ENCODE measurements at places on chromosomes 5 and 9.

DNA sequence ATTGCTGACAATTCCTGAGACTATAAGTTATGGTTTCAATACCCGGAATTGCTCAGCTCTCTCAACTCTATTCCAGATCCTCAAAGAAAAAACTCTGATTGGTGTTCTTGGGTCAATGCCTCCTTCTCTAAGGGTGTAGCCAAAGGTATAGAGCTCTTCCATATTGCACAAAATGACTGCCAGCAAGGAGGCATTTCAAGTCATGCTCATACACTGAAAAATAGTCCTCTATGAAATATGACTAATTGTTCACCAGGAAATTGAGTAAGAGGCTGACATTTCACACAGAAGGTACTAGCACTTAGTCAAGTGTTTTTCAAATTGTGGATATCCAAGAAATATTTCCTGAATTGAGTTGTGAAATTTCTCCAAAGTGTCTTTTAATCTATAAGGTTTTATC is 111.1 kb upstream of the KLF9 start:
- no peak for DNase-seq

- peak; percentile 54 for DNase-seq
Measured at GRCh38 chr9:72315089-72315509, 49.9 kb downstream of the ZFAND5 start.

DNA sequence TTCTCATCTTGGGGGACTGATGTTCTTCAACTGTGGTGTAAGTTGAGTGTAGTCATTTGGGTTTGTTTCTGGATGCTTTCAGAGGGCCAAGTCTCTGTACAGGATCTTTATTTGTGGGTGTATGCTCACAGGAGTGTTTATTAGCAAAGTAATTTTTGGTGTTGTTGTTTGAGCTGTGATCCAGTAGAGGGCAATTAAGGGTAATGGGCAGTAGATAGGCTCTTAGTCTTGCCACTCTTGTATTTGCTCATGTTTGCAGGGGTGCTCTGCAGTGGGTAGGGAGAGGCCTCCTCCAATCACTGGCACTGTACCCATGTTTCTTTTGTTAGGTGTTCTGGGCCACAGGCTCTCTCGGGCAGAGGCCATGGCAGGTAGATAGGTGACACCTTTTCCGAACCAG is 45.9 kb upstream of the ITGA2 start:
- DNase-seq = no peak

DNA sequence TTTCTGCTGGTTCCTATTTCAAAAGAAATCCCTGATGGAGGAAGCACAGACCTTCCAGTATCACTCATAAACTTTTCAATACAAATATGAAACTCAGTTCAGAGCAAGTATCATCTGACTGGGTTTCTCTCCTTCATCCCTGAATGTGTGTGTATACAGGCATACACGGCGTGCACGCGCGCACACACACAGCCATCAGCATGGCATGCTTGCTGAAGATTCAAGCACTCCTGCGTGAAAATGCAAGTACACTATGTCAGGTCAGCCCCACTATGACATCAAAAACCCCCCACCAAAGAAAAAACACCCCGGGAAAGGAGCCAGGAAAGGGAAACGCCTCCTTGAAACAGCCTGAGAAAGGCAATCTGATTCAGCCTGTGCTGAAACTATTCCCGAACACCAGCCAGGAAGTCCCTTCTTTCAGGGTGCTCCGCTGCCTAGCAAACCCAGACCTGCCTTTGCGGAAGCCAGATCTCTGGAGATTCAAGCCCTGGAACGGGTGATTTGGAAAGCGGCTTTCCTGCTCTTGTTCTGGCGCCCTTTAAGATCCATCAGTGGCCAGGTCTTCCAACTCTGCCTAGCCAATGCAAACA is 831 bp downstream of the KLHL3 start:
- DNase-seq = peak; percentile 88

DNA sequence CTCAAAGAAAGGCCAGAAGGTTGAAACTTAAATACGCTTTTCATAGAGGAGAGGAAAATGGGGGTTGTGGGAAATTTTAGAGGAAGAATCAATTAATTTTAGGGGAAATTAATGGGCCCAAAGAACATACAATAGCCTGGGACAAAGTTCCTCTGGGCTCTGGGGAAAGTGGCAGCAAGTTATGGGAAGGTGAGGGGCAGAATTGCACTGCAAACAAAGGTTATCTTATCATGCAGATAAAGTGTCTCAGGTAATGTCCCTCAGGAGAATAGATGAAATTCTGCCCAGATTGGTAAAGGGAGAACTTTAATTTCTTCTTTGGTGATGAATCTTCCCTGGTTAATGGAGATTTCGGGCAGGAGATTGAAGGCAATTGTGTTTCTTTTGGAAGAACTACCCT is 326.1 kb upstream of the SLC24A2 start:
- no peak for DNase-seq

- no peak for DNase-seq
Measured at GRCh38 chr9:136615631-136616306, 46.9 kb upstream of the EGFL7 start.

GRCh38 chr9:124749781-124750180 is 21.3 kb downstream of the NR6A1 start:
- no peak for DNase-seq

- no peak for DNase-seq
Measured at GRCh38 chr9:119179701-119180100, 189.5 kb downstream of the BRINP1 start.

- peak; percentile 17 for DNase-seq
Measured at GRCh38 chr9:91710158-91710557, 239.9 kb downstream of the ROR2 start.

DNA sequence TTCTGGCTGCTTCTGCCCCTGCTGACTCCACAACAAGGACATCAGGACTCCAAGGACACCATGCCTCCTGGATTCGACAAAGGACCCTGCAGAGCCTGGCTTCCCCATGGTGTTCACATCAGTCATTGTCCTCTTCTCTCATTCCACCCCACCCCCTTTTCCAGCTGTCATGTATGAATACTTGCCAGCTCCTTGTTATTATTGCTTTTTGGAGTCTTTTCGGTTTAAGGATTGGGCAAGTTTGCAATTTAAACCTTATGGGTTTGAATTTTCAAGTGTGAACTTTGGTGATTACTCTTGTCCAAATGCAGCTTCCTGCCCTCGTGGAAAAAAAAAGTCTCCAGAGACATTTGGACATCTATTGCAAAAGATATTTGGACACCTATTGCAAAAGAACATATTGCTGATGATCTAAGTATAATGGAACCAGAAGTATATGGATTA is 14.2 kb upstream of the LVRN start:
- no peak for DNase-seq

DNA sequence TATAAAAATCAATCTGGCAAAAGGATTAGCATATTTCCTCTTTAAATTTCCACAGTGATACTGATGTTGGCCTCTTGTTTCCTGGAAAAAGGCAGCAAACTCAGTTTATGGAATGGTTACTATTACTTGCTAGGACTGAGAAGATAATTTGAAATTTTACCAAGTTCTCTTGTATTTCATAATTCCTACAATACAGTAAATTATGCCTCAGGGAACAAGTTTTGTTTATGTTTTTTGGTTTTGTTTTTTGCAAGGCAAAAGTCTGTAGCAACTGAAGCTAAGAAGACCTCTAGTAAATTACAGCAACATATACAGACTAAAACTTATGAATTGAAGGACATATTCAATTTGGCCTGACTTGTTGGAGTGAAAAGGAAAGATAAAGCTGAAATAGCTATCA is 30.2 kb upstream of the SLCO6A1 start:
- no peak for DNase-seq

GRCh38 chr9:112786829-112787520 is 36.4 kb downstream of the SNX30 start:
- no peak for DNase-seq

- no peak for DNase-seq
Measured at GRCh38 chr5:95029569-95030366, 255.1 kb downstream of the MCTP1 start.

DNA sequence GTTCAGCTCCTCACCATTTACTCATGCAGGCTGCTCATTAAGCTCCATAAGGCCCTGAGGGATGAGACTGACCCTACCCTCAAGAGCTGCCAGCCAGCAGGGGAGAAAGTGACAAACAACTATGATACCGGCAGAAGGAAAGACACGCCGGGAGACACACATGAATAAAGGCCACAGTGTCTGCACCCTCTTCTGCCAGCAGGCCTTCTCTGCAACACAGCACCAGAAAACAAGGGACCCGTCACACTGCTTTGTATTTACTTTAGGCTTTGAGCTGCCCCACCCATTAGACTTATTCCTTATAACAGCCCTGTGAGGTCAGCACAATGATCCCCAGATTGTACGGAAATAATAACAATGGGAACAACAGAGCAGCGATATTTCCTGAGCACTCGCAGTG is 7.2 kb downstream of the GABBR2 start:
- no peak for DNase-seq

DNA sequence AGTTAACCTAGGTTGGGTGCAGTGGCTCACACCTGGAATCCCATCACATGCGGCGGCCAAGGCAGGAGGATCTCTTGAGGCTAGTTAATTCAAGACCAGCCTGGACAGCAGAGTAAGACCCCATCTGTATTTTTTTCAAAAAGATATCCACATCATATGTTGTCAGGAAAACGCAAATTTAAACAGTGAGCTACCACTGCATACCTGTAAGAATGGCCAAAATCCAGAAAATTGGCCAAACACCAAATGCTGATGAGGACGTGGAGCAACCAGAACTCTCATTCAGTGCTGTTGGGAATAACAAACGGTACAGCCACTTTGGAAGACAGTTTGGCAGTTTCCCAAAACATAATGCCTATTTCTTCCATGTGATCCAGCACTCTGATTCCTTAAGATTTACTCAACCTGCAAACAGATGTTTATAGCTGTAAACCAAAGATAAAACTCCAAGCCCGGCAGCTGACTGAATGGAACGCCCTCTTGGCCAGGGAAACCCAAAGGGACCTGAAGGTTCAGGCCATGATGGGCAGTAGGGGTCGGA is 12.4 kb downstream of the CEL start:
- no peak for DNase-seq

DNA sequence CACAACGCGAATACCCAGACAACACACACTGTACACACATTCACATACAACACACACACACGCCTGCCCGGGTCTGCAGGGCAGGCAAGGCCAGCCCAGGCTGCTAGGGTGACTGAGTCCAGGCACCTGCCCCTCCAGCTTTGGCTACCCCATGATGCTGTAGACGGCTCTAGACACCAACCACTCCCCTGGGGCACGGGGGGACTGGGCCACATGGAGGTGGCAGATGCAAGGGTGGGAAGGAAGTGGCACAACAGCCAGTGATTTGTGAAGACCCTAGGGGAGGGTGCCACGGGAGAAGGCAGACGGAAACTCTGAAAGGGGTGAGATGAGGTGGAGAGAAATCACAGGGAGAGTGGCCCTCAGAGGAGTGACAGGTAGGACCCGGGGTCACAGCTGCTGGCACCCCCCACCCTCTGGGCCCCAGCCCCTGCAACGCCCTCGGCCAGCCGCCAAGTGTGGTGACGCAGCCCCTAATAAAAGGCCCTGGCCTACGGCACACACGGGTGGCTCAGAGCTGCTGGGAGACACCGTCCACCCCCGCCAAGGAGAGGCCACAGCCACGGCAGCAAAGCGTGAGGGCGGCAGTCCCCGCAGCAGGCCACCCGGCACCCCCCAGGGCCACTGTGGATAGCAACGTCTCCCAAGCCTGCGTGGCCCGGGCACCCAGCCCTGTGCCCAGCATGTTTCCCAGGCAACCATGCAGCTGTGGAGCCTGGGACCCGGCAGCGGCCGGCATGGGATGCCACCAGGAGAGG is 6.6 kb upstream of the CCDC187 start:
- no peak for DNase-seq

DNA sequence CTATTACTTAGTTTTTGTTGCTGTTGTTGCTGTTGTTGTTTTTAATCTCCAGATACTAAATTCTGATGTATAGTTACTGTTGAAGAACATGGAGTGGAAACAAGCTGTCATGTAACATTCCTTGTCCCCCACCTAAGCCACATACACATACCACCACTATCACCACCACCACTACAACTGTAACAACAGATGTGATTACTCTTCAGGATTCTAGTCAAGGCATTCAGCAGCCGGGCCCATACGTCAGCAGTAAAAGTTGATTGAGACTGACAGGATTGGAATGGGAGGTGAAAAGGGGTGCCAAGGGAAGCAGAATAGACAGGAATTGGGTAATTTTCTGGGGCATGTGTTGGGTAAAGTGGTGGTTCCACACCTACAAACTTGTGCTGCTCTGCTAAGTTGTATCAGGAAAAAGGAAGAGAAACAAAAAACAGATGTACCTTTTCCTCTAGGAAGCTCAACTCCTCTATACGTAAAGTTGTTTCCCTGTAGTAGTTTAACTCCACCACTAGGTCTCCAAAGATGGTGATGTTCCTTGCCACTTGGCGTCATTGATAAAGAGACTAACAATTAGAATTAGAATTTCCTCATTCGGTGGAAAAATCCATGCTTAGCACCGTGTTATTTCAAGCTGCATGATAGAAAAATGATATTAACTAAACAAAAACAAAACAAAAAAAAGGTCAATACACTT is 138.6 kb downstream of the ARRDC3 start:
- no peak for DNase-seq

DNA sequence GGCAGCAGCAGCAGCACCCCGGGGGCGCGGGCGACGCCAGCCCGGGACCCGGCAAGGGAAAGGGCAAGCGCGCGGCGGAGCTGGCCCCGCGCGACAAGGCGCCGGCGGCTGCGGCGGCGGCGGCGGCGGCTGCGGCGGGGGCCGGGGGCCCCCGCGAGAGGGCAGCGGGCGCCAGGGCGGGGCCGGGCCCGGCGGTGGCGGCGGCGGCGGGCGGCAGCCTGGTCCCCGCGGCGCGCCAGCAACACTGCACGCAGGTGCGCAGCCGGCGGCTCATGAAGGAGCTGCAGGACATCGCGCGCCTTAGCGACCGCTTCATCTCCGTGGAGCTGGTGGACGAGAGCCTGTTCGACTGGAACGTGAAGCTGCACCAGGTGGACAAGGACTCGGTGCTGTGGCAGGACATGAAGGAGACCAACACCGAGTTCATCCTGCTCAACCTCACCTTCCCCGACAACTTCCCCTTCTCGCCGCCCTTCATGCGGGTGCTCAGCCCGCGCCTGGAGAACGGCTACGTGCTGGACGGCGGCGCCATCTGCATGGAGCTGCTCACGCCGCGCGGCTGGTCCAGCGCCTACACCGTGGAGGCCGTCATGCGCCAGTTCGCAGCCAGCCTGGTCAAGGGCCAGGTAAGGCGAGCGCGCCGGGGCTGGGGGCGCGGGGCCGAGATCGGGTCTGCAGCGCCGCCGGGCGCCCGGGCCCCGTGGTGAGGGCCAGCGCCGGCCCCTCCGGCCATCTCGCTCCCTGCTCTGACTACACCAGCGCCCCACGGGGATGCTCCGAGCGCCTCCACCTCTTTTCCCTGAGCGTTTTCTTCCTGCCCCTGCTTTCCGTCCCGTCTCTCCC is at the start of gene UBE2QL1:
UBE2QL1 (plus strand) TSS at position 238 of the 843 bp plus-strand sequence; CDS start at position 273, 35 bp downstream.
- DNase-seq = no peak

DNA sequence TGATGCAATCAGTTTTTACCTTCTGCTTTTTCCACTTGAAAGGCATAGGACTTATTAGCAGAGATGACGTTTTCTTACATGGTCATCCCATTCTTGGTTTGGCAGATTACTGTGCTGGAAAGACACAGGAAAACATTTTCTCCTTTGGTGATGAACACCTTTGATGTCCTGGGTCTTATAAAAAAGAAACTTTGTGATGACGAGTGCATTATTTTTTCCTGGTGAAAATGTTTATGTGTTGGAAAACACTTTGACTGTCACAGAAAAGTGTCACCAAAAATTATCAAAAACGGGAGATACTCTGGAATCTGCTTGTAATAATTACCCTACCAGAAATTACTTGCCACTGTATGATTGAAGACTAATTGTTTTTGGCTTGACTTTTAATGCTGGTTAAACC is 2020.9 kb downstream of the MAT2B start:
- DNase-seq = no peak

- DNase-seq = no peak
Measured at GRCh38 chr9:120236596-120236995, 343.4 kb downstream of the CDK5RAP2 start.

GRCh38 chr9:104858271-104858670 is 69.7 kb downstream of the ABCA1 start:
- DNase-seq = no peak

All from lower leg skin (tissue), 4 donors.